ENCODE measurements at places on chromosomes 2 and 18.
A peak's percentile ranks its signal among the peaks of the same experiment; 100 is the strongest.

DNA sequence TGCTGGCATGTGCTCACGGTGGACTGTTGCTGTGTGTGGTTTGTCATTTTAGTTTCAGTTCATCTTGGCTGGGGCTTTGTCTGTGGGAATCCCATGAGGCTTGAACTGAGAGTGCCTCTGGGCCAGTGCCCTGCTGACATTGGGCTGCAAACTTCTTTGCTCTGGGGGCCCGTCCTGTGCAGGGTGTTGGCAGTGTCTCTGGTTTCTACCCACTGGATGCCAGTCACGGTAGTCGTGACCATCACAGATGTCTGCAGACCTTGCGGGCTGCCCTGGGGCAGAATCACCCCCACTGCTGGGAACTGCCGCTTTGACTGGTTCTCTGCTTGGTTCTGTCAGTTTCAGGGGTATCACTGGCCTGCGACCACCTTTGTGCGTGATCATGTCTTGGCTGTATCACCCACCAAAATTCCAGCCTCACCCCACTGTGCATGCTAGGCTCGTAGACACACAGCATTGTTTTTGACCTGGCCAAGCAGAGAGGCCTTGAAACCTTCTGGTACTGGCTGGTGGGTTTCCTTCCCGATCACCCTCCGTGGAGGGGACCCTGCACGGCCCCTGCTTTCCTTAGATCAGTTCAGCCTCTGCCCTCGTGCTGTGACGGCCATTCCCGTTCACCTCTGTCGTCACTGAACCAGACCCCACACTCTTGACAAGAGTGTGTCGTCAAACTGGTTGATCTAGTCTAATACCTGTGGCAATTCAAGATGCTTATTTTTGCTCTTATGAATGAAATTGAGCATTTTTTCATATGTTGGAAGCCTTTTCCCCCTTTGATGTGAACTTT lies 57.6 kb downstream of the KCNG2 start:
- no peak for DNase-seq

DNA sequence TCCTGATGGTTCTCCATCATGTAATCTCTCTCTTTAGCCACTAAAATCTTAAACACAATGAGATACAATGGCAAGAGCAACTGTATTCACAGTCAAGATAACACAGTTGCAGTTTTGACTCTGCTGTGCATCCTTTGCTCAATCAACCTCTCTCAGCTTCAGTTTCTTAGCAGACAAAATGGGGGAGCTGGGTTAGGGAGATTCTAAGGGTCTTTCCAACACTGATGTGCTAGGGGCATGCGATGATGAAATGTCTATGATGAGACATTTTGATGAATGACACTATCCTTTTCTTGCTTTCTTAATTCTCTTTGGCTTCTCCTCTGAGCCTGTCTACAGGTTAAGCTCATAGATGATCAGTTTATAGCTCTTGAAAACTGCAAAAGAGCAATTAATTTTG lies 1.1 kb downstream of the SERPINB10 start:
- DNase-seq: no peak

DNA sequence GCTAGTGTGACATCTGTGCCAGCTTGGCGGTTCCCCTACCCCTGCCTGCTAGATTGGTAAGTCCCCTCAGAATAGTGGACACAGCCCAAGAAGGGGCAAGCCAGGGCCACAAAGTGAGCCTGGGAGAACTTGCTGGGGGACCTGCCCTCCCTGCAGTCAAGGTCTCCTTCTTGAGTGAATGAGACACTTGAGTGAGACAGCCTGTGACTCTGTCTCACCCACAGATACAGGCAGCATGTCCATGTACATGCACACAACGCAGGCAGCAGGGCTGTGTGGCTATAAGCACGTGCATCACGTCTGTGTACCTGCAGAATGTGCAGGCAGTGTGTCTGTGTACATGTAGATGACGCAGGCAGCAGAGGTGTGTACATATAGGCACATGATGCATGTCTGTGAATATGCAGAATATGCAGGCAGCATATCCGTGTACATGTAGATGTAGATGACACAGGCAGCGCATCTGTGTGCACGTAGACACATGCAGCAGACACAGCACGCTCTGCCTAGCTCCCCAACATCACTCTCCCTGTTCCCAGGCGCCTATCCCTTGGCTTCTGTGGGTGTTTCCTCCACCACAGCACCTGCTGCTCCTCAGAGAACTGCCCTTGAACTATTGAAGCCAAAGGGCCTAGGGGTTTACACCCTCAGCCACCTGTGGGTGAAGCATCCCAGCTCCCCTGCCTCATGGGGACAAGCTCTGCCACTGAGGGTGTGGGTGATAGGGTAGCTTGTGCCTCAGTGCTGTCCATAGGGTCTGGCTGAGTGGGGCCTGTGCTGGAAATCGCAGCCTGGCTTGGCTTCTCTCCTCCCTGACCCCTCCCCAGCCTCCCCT lies 147.2 kb upstream of the TWIST2 start:
- DNase-seq: no peak

DNA sequence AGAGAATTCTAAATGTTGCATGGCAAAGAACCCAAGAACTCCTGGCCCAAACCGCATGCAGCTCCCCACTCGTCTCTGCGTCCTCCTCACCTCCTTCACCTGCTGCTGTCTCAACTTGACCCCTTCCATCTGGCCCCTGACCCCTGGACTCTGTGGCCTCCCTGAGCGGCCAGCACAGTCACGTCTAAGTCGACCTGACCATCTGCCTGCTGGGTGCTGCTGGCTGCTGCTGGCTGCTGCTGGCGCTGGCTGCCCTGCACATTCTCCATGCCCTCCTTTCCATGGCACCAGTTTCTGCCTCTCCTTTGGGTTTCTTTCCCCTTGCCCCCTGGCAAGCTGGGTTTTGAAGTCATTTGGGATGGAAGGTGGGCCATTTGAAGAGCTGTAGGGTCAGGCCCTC lies 30.1 kb upstream of the ASB1 start:
- DNase-seq: no peak

GRCh38 chr18:76430636-76431035 lies 64.4 kb downstream of the ZNF516 start:
- DNase-seq: no peak

- no peak for DNase-seq
Measured at GRCh38 chr2:10760794-10761504, 39.5 kb downstream of the ATP6V1C2 start.

- no peak for DNase-seq
Measured at GRCh38 chr2:186639939-186640338, 50.1 kb downstream of the ITGAV start.

DNA sequence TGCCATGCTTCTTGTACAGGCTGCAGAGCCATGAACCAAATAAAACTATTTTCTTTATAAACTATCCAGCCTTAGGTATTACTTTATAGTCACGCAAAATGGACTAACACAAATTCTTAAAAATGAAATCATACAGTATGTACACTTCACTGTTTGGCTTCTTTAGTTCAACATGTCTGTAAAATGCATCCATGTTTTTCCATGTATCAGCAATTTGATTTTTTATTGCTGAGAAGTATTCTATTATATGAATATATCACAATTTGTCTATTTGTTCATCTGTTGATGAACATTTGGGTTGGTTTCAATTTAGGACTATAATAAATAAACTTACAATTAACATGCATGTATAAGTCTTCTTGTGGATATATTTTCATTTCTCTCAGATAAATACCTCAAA lies 182.1 kb downstream of the SCG2 start:
- DNase-seq: no peak

DNA sequence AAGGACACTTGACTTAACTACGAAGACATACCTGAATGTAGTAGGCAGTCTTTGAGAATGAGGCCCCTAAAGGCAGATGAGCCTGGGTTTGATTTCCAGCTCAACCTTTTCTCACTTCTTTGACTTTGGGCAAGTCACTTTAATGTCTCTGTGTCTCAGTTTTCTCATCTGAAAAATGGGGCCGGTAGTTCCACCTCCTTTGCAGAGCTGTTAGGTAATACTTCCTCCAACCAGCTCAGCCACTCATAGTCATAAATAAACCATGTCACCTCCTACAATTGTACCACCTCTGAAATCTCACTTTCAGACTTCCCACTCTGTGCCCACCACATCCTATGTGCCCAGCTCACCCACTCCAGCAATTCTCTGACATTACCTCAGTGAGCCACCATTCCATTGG lies 10.4 kb downstream of the ARHGAP25 start:
- DNase-seq: no peak

DNA sequence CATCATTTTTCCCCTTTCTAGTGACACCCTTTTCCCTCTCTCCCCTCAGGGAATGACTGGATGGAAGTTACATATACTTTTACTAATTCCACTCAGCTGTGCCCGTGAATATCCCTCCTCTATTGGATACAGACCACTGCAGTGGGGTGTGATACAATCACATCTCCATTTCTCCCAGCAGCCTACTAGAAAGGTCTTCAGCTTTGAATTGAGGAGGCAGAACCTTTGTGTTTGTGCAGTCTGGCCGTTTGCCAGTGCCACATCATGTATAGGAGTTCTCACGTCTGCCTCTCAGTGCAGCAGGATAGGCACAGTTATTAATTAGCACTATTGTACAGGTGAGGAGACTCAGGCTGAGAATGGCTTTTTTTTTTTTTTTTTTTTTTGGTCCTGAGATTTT lies 16.4 kb downstream of the TNFRSF11A start:
- peak; percentile 28 for DNase-seq

GRCh38 chr2:149290662-149291061 lies 39.7 kb upstream of the LYPD6 start:
- DNase-seq: no peak

DNA sequence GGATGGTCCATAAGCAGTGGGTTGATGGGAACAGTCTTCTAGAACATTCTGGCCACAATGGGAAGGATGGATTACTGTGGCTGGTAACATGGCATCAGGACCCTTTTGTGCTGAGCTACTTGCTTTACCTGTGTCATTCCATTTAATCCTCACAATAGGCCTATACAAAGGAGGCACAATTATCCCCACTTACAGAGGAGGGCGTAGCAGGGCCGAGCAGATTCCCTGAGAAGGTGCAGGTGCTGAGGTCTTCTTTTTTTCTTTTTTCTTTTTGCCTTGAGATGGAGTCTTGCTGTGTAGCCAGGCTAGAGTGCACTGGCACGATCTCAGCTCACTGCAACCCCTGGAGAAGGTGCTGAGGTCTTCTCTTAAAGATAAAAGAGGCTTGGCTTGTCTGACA lies 6.7 kb upstream of the LRRC30 start:
- DNase-seq: no peak

- DNase-seq: no peak
Measured at GRCh38 chr2:20054931-20055330, 3.5 kb upstream of the LAPTM4A start.

GRCh38 chr2:38533180-38533579 lies 69.5 kb downstream of the HNRNPLL start:
- DNase-seq: no peak

GRCh38 chr2:161571051-161571429 lies 53.2 kb upstream of the SLC4A10 start:
- DNase-seq: no peak

GRCh38 chr18:40272630-40273231 lies 1682.3 kb upstream of the PIK3C3 start:
- no peak for DNase-seq

GRCh38 chr2:121662656-121663055 lies 13.4 kb upstream of the CLASP1 start:
- DNase-seq: no peak

- DNase-seq: no peak
Measured at GRCh38 chr2:165305391-165306096, 66.3 kb downstream of the SCN2A start.

Data from NCI-H2081 treated with DMSO at 0.1 percent for 48 hours (cell line).